ENCODE measurements at places on chromosomes 3 and 15. TPM values are rescaled to one million over a fixed set of nuclear protein-coding genes. Genes with fewer than 3 reads are reported as not detected.

PLIN1 gene
- 0.41 TPM for total RNA-seq

SUCLG2 gene
- 61.1 TPM for total RNA-seq

DAZL gene
- not detected for total RNA-seq

ZDHHC23 gene
- 5.1 TPM for total RNA-seq

PIGZ gene
- total RNA-seq: 0.44 TPM

DPPA2 gene
- total RNA-seq: not detected

MESP2 gene
- 0.14 TPM for total RNA-seq

DNA sequence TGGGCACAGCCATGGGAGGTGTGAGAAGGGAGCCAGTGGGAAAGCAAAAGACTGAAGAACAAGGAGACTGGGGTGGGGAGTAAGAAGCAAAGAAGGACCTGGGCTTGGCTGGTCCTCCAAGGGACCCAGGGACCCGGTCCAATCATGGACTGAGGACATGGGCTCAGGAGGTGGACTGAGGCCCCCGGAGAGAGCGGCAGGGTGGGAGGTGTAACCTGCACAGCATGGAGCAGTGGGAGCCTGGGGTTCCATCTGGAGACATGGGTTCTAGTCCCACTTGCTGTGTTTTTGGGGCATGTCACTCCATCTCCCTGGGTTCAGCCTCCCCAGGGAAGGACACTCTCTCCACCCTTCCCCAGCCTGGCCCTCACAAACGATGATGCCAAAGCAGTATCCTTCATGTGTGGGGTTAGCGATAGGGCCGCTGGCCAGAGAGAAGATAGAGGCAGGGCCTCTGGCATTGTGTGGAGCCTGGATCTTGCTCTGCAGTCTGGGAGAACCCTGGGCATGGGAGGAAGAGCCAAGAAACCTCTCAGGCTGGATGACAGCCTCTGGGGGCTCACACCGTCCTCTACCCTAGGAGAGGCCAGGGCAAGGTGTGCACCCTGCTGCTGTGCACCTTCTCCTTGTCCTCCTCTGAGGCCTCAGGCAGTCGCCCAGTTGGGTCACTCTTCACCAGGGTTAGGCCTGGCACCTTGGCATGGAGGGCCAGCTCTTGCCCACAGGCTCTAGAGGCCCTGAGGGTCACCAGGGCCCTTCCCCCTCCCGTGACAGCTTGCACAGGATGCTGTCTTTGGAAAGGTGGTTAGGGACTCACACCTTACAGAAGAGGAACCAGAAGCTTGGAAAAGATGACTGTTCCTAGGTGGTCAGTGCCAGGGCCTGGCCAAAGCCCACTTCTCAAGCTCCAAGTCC, 26.0 kb downstream of the FBXW12 start:
- H3K36me3 ChIP-seq: no peaks in the 10 kb centered on the region
- H3K27ac ChIP-seq: no peak overlapping the region
- H3K4me1 ChIP-seq: peaks cover 3% of the 10 kb centered on the region
- no peak for DNase-seq
- H3K27me3 ChIP-seq: peaks cover 3% of the 10 kb centered on the region

- peak; percentile 79 for DNase-seq
- no peaks in the 10 kb centered on the region for H3K36me3 ChIP-seq
- H3K27me3 ChIP-seq: peaks cover 9% of the 10 kb centered on the region
- H3K4me3 ChIP-seq: no peak overlapping the region
- H3K27ac ChIP-seq: no peak overlapping the region
- peaks cover 5% of the 10 kb centered on the region for H3K4me1 ChIP-seq
Observed at GRCh38 chr3:42701371-42702065, 1.1 kb downstream of the HHATL start.

DNA sequence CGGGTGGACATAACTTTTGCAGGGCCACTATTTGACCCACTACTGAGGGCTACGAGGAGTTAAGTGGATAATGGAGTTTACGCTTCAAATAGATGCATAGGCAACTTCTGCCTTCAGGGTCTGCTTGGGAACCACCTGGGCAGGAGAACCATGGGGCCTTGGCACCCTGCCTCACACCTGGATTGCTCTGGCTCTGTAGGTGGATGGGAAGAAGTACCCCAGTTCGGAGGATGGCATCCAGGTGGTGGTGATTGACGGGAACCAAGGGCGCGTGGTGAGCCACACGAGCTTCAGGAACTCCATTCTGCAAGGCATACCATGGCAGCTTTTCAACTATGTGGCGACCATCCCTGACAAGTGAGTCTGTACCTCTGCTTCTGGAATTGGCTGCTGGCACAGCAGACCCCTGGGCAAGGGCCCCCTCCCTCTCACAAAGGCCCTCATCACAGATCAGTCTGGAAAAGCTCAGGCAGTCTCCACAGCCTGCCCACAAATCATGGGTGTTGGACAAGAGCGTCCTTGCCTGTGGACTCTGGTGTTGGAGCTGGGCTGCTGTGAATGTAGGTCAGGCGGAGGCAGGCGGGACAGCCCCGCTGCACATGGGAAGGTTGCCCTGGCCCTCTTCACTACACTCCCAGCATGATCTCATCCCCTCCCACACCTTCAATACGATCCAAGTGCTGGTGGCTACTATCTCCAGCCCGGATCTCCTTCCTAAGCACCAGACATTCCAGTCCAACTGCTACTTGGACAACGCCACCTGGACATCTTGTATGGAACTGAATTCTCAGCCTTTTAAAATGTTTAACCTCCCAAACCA, 46.7 kb downstream of the MESD start:
- DNase-seq: no peak
- no peak overlapping the region for H3K27ac ChIP-seq
- H3K36me3 ChIP-seq: peaks cover 10% of the 10 kb centered on the region

DNA sequence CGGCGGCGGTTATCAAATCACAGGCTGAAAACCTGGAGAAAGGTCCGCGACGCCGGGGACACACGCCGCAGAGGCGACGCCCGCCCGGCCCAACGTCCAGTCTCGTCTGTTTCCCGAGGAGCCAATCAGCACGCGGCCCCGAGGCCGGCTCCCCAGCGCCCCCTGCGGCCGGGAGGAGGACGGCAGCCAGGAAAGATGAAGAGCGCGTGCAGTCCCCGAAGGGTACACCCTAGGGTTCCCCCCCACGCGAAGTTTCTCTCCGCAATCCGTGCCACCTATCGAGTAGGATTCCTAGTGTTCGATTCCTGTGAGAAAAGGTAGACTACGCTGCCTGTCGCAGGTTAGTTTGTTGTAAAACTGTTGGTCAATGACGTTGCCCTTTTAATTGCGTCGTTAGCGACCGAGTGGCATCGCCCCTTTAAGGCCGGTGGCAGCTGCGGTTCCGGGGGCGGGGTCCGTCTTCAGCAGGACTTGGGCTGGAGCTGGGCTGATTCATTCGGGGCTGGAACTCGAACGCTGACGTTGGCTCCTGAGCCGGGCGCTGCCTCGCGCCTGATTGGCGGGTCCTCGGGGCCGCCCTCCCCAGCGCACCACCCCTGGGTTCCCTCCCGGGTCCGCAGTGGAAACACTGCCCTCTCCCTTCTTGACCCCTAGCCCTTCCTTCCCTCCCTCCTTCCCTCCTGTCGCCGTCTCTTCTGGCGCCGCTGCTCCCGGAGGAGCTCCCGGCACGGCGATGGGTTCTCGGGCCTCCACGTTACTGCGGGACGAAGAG, at the start of the genes CHP1 and EXD1:
Gene CHP1, plus strand, starts transcription at position 619 of the 772 bp plus-strand sequence. Its CDS starts 115 bp downstream, at position 734.
Gene EXD1, minus strand, starts transcription at position 108 of the 772 bp plus-strand sequence. CDS start 4,182 bp downstream, outside the sequence.
- peak; percentile 99 for DNase-seq
- H3K36me3 ChIP-seq: no peaks in the 10 kb centered on the region
- H3K27me3 ChIP-seq: no peaks in the 10 kb centered on the region
- H3K4me1 ChIP-seq: peaks cover 29% of the 10 kb centered on the region
- H3K27ac ChIP-seq: peak within 1 kb of the TSS; percentile 86

- H3K27me3 ChIP-seq: peaks cover 3% of the 10 kb centered on the region
- DNase-seq: peak; percentile 39
- no peak overlapping the region for H3K4me3 ChIP-seq
- H3K4me1 ChIP-seq: peaks cover 14% of the 10 kb centered on the region
- no peaks in the 10 kb centered on the region for H3K36me3 ChIP-seq
Observed at GRCh38 chr3:72505539-72506405, 342.5 kb downstream of the SHQ1 start.

- H3K36me3 ChIP-seq: no peaks in the 10 kb centered on the region
- no peak overlapping the region for H3K4me3 ChIP-seq
- H3K4me1 ChIP-seq: peaks cover 3% of the 10 kb centered on the region
- no peak overlapping the region for H3K27ac ChIP-seq
Observed at GRCh38 chr3:69787436-69788168, 48.3 kb downstream of the MITF start.

DNA sequence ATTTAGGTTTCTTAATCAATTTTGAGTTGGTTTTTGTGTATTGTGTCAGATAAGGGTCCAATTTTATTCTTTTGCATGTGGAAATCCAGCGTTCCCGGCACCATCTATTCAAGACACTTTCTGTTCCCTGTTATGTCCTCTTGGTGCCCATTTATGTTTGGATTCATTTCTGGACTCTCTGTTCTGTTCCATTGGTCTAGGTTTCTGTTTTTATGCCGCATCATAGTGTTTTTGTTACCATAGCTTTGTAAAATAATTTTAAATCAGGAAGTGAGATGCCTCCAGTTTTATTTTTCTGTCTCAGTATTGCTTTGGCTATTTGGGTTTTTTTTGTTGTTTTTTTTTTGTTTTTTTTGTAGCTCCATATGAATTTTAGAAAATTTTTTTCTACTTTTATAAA, 97.1 kb downstream of the LRRC28 start:
- H3K4me3 ChIP-seq: no peak overlapping the region
- peaks cover 7% of the 10 kb centered on the region for H3K36me3 ChIP-seq
- H3K27ac ChIP-seq: no peak overlapping the region

Measured in activated CD4-positive, alpha-beta T cell treated with anti-CD3 and anti-CD28 coated beads for 36 hours (primary cell).